ENCODE measurements at places on chromosomes 5 and 9.
A peak's percentile ranks its signal among the peaks of the same experiment; 100 is the strongest.

GRCh38 chr9:22157276-22157675, 148.2 kb upstream of the CDKN2B start:
- DNase-seq = no peak

DNA sequence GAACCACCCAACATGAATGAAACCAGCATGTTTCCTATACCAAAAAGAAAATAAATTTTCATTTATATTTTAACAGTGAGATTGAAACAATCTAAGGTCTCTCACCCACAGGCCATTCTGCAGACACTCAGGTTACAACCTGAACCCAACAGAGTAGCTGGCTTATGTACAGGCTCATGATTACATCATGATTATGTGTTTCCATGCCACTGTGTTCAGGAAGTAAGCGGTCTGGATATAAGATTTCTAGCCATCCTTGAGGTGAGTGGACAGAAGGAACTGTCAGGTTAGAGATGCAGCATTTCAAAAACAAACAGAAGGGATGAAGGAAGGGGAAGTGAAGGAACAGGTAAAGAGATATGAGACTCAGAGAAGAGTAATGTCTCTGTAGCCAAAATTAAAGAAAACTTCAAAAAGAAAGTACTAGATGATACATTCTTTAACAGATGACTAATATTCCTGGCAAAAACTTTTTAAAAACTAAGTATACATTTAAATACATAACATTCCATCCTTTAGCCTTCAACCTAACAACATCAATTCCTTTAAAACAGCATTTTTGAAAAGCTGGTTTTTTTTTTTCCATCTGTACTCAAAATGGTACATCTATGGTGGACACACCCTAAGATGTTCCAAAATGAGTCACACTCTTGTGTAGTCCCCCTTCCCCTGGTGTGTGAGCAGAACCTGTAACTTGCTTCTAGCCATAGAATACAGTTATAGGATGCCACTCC, 119.8 kb downstream of the LPAR1 start:
- DNase-seq = no peak

DNA sequence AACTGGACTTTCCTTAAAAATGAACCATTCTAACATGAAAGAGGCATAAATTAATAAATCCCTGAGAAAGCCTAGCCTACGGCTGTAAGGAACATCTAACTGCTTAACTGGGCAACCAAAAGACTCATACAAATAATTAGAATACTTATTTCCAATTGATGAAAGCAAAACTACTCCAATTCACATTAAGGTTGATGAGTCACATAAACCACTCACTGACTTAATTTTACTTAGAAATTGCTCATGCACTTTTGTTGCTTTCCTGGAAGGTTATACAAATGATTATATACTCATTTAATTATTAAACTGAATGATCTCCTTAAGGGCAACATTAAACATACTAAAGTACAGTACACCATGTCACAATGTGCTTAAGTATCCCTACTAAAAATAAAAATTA, 101.9 kb downstream of the NFIB start:
- DNase-seq = no peak

DNA sequence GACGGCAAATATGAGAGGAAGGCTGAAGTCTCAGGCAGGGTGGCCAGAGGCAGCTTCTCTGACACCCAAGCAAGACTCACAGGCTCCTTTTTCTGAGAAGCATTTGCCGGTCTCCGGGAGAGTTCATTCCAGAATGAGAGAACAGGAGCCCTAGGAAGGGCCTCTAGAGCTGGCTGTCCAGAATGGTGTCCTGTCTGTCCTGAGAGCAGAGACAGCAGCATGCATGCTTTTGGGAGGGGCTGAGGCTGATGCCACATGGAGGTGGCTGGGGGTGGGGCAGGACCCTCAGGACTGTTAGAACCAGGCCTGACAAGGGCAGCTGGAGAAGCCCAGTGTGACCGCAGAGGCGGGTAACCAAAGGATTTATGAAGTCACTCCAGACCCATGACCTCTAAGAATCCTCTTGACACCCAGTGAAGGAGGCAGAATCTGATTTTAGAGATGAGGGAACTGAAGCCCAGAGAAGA, 60.0 kb downstream of the SHB start:
- DNase-seq = no peak

DNA sequence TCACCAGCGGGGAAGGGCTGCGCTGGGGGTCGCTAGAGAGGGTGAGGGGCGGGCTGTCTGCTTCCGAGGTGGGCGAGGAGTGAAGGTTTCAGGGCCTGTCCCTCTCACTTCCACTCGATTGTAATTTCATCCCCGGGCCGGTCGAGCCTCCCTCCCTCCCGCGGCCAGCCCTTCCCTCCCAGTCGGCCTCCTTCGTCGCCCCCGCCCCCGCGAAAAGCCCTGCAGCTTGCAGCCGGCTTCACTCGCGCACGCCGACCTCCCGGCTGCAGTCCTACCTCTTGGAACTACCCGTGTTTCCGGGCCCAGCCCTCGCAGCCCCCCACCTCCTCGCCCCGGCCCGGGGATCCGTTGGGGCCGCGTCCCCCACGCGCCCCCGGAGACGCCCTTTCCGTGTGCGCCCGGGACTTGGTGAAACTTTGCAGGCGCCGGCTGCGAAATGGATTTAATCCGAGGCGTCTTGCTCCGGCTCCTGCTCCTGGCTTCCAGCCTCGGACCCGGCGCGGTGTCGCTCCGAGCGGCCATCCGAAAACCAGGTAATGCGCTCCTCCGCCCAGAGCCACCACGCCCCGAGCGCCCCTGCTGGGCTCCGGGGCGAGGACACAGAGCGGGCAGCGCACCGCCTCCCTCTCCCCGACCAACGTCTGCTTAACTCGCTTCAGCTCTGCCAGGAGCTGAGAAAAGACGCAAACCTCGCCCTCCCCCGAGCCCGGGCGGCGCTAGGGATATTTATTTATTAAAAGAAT, at the start of gene EGFLAM:
TSS of gene EGFLAM (plus strand) at position 241 of the 743 bp plus-strand sequence. CDS start at position 437, 196 bp downstream.
- DNase-seq = peak; percentile 72

DNA sequence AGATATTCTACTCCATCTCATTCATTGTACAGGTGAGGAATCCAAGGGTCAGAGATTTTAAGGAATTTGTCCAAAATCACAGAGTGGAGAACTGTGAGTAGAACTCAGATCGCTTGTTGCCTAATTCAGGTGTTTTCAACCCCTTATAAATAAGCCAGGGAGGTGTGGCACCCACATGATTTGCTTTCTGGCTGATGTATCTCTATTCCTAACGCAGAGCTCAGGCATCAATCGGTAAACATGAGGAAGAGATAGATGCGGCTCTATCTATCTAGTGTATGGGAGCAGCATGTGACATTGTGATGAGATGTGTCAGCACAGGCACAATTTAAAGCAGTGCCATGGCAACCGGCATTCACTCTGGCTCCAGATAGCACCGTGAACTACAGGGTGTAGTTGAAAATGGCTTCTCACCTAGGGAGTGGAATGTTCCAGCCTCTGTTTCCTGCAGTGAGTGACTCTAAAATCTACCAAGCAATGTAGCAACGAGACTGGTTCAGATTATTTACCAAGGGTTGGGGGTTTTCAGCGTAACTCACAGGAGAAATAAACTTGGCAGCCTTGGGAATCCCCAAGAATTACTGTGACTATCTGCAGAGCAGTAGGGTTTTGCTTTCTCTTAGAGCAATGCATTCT, 53.4 kb upstream of the SUB1 start:
- no peak for DNase-seq

GRCh38 chr9:127066060-127066850, 56.2 kb downstream of the ANGPTL2 start:
- no peak for DNase-seq

DNA sequence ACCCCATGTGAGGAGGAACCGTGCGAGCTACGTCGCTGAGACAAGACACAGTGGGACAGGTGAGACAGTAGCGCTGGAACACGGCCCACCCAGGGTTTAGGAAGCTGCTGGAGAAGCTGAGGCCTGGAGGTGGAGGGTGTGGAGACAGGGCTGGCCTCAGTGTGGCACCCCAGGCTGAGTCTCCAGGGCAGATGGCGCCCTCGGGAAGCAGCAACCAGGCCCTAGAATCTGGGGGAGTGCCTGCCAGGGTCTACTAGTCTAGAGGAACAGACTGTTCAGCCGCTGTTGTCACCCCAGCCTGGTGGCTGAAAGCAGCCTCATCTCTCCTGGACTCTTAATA, 4.6 kb upstream of the TERT start:
- DNase-seq = no peak

GRCh38 chr9:96856363-96857286, 2.3 kb upstream of the ZNF782 start:
- DNase-seq = peak; percentile 23

DNA sequence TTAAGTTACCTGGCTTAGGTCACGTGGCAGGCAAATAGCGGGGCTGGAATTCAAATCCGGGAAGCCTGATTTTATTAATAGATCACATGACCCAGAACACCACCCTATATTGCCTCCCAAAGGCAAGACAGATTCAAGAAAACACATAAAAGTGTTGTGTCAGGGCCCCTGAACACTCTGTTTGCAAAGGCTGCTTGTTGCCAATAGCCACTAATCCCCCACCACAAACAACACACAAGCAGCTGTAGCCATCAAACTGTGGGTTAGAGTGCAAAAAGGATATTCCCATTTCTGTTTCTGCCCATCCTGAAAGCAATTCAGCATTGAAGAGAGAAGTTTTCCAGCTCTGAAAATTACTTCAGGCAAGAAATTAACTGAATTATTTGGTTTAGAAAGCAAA, 358.9 kb upstream of the RFX3 start:
- DNase-seq = no peak

DNA sequence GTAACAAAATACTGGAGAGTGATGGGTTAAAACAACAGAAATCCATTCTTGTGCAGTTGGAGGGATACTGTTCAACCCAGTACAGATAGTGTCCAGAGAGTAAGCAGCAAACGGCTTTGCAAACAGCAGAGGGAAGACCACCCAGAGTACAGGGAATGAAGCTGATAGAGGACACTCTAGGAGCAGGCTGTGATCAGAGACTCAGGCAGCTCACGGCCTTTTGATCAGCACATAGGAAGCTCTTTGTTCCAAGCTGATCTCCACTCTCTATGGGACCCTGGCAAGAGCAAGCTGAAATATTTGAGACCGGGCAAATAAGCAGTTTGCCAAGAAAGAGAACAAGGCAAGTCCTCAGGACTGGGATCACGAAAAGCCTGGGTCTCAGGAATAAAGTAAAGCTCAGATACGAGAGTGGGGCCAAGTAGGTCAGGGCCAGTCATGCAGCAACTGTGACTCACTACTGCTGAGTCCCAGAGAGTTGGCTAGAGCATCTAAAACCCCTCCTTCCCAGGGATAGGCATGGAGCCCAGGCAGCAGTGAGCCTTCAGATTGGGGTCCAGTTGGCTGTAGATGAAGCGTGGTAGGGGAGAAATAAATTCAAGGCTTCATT, 52.4 kb downstream of the MELK start:
- DNase-seq = peak; percentile 82

- DNase-seq = no peak
These were observed 54.4 kb downstream of the CCDC192 start for GRCh38 chr5:127757576-127757975.

DNA sequence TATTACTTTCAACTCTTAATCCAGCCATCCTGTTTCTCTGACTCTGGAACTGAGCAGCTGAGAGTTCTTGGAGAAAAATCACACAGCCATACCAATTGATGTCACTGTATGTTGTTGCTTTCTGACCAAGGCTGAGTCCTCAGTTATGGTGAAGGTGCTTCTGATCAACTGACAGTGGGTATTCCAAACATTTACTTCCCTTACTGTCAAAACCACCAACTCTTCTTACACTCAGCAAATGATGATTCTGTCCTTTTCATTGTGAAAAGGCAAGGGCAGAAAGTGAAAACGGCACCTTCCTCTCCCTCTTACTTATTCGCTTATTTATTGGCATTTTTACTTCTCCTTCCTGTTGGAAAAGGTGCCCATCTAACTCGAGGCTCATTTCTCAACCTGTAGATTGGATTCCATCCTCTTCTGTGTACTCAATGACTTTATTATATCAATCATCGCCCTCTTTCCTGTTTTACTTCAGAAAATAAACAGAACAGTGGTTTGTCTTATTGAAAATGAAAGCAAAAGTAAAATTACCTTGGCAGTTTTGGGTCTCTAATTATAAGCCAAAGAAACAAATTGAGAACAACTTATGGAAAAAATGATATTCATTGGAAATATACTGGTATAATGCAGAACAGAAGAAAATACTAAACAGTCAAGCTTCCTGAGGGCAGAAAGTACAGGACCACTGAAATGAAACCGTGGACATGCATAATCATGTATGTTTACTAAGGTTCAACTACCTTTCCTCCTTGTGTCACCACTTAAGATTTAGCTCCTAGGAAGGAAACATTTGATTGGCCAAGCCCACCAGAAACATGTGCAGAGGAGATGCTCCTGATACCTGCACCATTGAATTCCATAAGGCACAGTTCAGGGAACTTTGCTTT, 104.5 kb upstream of the CHD1 start:
- no peak for DNase-seq

- no peak for DNase-seq
These were observed 155.5 kb upstream of the MOCS2 start for GRCh38 chr5:53265043-53265442.

GRCh38 chr9:21265421-21266189, 25.8 kb upstream of the IFNA14 start:
- no peak for DNase-seq

- DNase-seq = no peak
These were observed 28.4 kb downstream of the RFX3 start for GRCh38 chr9:3497401-3497800.

- DNase-seq = no peak
These were observed 3.6 kb upstream of the FOXD1 start for GRCh38 chr5:73452215-73452614.

GRCh38 chr9:92644278-92644677, 25.7 kb downstream of the IPPK start:
- DNase-seq = no peak

- DNase-seq = no peak
These were observed 539 bp downstream of the ARRDC3 start for GRCh38 chr5:91382530-91383026.

DNA sequence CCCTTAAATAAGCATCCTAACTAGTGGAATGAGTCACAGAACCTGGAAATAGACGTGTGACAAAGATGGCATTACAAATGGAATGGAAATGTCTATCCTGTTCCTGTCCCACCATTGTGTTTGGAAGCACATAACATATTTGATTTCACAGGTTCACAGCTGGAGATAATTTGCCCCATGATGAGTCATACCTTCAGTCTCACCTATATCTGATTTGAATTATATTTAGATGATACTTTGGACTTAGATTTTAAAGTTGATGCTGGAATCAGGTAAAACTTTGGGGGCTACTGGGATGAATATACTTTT, 92.5 kb downstream of the CEMIP2 start:
- DNase-seq = no peak

- no peak for DNase-seq
These were observed 22.8 kb downstream of the PCDH1 start for GRCh38 chr5:141855265-141856036.

GRCh38 chr9:12963537-12963936, 188.7 kb downstream of the LURAP1L start:
- DNase-seq = no peak

GRCh38 chr9:74500584-74500924, 3.4 kb downstream of the RORB start:
- no peak for DNase-seq

DNA sequence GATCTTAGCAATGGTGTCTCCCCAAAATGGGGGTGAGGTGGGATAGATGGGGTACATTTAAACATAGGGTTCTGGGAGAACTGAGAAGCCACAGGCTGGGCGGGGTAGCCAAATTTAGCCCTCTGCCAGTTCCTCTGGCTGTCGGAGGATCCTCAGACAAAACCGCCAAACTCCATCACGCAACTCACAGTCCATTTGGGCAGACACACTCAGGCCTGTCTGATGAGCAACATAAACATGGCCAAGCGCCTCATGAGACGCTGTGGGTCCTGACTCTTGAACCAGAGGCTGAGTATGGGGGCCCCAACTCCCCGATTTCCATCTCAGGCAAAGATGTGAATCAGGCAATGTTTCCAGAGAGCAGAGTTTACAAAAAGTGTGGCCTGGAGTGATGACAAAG, 162.3 kb downstream of the FGF18 start:
- DNase-seq = no peak

- DNase-seq = no peak
These were observed 179.1 kb downstream of the EPB41L4A start for GRCh38 chr5:112239996-112240395.

Measured in ovary (tissue), 10 donors.